ENCODE measurements at places on chromosomes 11 and 22.

- no peak for DNase-seq
Measured at GRCh38 chr11:20090654-20091374, 69.5 kb downstream of the DBX1 start.

GRCh38 chr11:15562230-15562629 is 447.5 kb downstream of the INSC start:
- DNase-seq: no peak

DNA sequence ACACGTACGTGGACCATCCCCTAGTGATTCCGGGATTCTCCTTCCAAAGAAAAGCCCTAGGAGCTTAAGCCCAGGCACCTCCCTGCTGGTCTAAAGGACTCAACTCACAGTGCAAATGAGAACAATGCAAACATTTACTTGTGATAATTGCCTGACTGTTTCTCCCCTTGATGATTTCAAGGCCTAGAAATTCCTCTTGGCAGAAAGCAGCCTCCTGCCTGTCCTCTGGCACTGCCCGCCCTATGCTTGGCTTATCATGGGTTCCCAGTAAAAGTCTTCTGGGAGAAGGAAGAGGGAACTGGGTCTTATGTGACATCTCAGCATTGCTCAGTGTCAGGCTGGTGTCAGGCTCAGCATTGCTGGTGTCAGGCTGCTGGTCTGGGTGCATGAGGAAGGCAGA is 351.8 kb downstream of the SHANK2 start:
- DNase-seq: no peak

DNA sequence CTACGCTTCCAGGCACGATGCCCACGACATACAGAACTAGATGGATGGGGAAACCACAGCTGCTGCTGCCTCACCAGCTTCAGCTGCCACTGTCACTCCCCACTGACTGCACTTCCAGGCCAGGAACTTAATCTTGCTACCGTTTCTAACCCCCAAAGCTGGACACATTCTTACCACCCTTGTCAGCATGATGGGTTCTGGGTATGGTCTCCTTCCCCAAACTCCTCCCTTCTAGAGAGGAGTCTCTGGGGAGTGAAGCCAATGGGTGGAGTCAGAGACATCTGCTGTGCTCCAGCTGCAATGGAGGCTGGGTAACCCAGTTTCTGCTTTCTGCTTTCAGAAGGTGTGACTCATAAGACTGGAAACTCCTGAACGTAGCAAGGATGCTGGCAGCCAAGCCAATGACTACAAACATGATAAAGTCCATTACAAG is 87.0 kb upstream of the THY1 start:
- no peak for DNase-seq

GRCh38 chr22:28627791-28628190 is 51.8 kb downstream of the TTC28 start:
- no peak for DNase-seq

DNA sequence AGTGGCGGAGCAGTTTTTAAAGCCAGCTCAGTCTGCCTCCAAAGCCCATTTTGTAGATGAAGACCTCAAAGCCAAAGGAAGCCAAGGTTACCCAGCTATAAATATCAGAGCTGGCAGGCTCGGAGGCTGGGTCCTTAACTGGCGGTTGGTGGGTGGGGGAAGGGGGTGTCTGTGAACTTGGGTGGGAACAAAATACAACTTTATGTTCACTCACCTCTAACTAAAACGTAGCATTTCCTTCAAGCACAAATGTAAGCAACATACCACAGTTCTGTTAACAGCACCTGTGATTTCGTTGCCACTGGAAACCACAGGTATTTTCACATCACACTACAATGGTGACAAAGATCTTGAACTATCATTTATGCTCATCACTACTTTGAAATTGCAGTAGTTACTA is 99.7 kb upstream of the SYT13 start:
- no peak for DNase-seq

All from activated CD8-positive, alpha-beta memory T cell treated with anti-CD3 and anti-CD28 coated beads for 4 hours (primary cell).